ENCODE measurements at places on chromosomes 3 and 15. TPM values are rescaled to one million over a fixed set of nuclear protein-coding genes. Genes with fewer than 3 reads are reported as not detected.

The TMCO5A gene
- not detected for total RNA-seq

The BCL2A1 gene
- 91.1 TPM for total RNA-seq

The PCOLCE2 gene
- 23.3 TPM for total RNA-seq

The FYTTD1 gene
- total RNA-seq: 46.8 TPM

The MAGI1 gene
- 45.8 TPM for total RNA-seq

The GOLGA6L10 gene
- total RNA-seq: 0.23 TPM

The CACNA2D2 gene
- total RNA-seq: 119 TPM

Measured in upper lobe of right lung (tissue), 1 donor.